ENCODE measurements at places on chromosomes 12 and 14. TPM values are rescaled to one million over a fixed set of nuclear protein-coding genes. Genes with fewer than 3 reads are reported as not detected.

DNA sequence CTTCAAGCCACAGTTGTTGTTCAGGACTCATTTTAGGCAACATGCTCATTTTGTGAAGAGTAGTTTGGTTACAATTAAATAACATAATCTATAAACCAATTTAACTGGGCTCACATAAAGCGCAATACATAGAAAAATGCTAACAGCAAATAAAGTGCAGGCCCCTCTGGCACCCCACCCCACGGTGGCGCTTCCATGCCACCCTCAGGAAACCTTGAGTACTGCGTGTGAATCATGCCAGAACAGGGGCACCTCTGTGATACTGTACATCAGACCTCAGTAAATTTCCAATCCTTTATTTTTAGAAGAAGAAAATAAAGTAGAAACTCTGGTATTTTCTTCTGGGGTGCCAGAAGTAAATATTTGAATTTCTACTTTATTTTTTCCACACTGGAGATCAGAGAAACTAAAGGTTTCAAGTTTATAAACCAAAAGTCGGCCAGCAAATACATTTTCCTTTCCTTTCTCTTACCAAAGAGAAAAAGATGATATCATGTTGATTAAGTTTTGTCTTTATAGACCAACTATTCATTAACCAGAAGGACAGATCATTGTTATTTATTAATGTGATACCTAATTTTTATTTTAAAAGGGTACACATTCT is 316.8 kb downstream of the PAWR start:
- peak; percentile 18 for DNase-seq

- no peak for DNase-seq
Measured at GRCh38 chr12:56021889-56022497, 1.1 kb downstream of the IKZF4 start.

HOXC12 gene
- total RNA-seq: not detected

DNA sequence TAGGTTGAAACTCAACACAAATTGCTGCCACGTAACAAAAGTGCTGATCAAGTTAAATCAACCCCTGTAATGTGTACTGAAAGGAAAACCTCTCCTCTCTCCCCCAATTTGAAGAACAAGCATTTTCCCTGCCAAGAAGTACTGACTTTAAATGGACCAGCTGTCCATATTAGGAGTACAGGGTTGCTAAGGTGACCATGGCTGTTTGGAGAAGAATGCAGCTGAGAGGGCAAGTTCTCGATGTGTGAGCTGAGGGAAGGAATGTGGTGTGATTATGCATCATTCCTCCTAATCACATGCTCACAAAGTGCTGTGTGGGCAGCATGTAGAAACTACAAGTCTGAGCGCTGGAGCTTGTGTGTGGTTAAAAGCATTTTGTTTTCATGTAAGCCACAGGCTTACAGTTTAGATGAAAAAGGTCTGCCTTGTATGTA is 50.9 kb upstream of the CCT2 start:
- no peak for DNase-seq

DNA sequence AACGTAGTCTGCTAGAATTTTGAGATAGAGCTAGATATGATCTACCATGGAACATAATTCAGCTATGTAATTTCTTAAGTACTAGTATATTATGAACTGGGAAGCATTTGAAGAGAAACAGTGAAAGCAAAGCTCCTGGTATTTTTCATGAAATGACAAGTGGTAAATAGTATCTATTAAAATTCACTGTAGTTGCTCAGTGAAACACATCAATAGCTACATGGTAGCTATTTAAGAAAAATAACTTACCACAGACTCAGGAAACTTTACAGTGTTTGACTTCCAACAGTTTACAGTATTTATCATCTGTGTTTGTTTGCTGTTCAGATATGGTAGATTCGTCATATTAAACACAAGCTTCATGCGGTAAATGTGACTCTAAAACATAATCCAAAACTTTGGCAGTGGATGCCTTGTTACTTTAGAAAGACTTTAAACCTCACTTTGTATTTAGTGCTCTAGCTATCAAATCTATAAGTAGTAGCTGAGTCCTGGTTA is 25.2 kb downstream of the WNK1 start:
- DNase-seq: no peak
